NCI-H2029 (cell line): ENCODE measurements at places on chromosomes 2 and 18.

DNA sequence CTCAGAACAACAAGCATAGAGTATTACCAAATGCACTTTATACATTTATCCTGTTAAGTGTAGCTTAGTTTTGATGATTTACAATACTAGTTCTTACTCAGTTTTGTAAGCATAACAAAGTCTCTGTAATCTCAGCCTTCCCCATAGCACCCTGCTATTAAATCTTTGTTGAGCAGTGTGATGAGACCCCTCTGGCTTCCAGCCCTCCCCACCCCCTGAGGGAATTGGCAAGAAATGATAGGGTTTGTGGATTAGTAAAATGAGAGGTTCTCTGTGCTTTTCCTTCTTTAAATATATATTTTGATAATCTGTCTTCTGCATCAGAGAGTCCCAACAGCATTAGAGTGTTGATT, 37.2 kb downstream of the ZNF521 start:
- DNase-seq = no peak

DNA sequence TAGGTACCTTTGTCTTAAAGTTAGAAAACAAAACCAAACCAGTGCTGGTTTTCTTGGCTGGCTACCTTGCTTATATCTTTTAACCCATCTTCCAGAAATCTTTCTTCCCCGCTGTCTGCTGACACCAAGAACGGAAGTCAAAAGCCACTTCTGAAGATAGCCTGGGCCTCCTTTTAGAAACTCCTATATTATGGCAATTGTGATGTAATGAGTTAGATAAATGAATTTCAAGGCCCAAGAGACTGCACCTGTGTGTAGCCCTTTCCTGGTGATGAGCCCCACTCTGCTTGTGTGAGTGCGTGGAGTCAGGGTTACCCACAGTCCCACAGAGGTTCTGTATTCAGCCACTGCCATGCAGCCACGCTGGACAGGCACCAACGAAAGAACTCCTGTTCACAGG, 60.7 kb downstream of the ARMC9 start:
- no peak for DNase-seq

DNA sequence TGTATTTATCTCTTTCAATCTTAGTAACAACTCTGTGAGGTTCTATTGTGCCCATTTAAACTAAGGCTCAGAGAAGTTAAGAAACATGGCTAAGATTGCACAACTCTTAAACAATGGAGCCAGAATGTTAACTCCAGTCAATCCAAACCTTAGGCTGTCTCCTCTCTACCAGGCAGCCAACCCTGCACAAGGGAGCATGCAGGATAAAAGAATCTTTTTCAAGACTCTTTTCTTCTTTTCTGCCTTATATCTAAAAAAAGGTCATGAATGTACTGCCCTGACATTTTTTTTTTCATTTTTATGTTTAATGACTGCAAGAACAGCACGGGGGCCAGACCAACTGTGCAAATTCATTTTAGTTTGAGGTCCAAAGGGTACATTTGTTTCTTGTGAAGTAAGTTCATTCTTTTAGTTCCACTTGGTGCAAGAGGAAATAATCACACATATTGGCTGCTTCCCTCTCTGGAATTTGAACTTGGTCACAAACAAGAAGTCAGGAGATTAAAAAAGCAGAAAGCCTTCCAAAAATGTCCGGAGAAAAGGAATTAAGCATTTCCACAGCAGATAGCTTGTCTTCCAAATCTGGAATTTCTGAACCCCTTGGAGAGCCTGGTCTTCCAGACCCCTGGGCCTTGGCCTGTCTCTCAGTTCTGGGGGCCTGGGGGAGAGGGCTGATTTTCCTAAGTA, 96.0 kb upstream of the RIOK3 start:
- no peak for DNase-seq

GRCh38 chr2:54469484-54470053, 13.4 kb downstream of the SPTBN1 start:
- DNase-seq = no peak

GRCh38 chr2:36277881-36278523, 77.6 kb upstream of the CRIM1 start:
- DNase-seq = no peak

GRCh38 chr2:241933179-241933911, 63.8 kb downstream of the RTP5 start:
- no peak for DNase-seq

DNA sequence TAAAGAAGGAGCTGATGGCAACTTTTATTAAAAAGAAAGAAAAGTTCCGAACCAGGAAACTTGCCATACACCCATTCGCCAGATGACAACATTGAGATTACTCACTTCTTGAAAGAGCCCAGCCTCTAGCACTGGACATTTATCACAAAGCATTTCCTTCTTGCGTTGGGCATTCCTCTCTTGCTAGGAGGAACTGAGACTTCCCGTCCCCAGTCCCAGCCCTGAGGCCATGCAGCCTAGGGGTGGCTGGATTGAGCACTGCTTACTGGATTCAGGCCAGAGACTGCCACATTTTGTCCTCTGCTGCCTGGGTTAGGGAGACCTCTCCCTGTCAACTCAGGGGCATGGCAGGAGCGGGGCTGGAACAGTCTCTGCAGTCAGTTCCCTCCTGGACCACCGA, 80.1 kb downstream of the SDC1 start:
- no peak for DNase-seq

GRCh38 chr2:163708265-163708664, 27.5 kb downstream of the FIGN start:
- DNase-seq = no peak

- DNase-seq = no peak
Measured at GRCh38 chr2:232525791-232526371, at the start of gene CHRND. CHRND (plus strand) TSS chr2:232526160; CDS start chr2:232526216, 56 bp downstream.

DNA sequence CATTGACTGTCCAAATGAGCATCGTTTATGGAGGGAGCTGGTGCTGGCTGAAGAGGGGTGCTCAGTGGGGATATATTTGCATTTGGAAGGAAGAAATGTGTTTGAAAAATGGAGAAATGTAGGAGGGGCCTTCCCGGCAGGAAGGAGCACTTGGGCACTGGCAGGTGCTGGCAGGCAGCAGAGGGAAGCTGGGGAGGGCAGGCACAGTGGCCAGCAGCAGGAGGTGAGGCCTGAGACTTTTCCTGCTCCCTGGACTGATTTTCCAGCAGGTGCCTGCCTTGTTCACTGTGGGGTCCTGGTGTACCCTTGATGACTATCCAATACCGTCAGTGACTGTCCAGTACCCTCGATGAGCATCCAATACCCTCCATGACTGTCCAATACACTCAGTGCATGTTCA, 20.8 kb upstream of the HPCAL1 start:
- no peak for DNase-seq

DNA sequence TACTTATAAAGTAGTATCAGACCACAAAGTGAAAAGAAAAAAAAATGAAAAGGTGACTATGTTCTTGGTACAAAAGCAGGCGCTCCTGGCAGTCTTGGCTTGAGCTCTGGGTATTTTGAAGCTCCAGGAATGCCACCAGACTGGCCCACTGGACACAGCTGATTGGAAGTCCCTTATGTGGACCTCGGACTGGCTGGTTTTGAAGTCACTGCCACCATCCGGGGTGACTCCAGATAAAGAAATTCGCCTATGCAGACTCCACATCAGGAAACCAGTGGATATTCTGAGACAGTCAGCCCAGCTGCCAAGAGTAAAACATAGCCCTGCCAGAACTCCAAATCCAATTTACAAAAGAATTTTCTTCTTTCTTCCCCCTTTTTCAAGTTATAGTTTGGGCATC, 28.0 kb downstream of the ACKR3 start:
- DNase-seq = no peak

GRCh38 chr2:53442783-53443182, 324.8 kb upstream of the CHAC2 start:
- no peak for DNase-seq

- no peak for DNase-seq
Measured at GRCh38 chr2:225779829-225780228, 380.3 kb downstream of the NYAP2 start.

DNA sequence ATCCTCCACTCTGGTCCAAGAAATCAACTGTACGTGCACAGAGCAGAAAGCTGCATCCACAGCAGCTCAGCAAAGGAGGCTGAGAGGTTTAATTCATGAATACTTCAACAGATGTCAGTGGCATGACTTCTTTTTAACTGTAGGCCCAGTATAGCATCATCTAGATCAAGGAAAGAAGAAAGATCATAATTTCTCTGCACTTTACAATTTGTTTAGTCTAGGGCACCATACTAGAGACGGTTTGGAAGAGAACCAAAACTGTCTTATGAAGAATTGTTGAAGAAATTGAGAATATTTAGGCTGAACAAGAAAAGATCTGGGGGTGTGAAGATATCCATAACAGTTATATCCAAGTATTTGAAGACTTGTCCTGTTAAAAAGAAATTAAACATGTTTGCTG, 30.5 kb upstream of the MAP3K20 start:
- DNase-seq = no peak

- no peak for DNase-seq
Measured at GRCh38 chr2:198114064-198114463, 309.7 kb downstream of the PLCL1 start.

DNA sequence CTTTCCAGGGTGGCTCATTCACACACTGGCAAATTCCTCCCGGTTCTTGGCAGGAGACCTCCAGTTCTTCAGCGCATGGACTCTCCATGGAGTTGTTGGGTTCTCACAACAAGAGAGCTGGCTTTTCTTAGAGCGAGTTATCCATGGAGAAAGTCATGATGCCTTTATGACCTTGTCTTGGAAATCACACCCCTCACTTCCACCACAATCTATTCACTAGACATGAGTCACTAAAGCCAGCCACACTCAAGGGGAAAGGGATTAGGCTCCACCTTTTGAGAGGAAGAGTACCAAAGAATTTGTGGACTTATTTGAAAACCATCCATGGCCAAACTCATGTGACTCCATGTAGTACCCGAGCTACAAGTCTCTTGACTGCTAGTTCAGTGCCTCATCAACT, 160.5 kb downstream of the SETBP1 start:
- DNase-seq = no peak

- DNase-seq = no peak
Measured at GRCh38 chr2:72325592-72326422, 178.1 kb upstream of the CYP26B1 start.

DNA sequence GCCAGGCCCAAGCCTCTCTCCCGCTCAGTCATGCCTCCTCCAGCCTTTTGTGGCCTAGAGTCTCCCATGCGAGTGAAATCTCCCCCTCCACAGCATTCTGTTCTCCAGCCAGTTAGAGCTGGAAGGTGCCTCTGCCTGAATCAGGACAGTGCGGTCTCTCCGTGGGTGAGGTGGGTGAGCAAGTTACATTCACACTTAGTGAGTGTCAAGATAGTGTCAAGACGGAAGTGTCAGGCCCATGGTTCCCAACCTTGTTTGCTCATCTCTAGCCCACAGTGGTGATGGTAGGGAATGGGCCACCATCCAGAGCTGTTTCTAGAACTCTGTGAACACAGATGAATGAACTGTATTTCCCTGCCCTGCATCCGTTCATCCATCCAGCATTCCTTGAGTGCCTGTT, 59.5 kb downstream of the LPIN1 start:
- DNase-seq = no peak

GRCh38 chr18:26192233-26192632, 34.0 kb upstream of the TAF4B start:
- no peak for DNase-seq

DNA sequence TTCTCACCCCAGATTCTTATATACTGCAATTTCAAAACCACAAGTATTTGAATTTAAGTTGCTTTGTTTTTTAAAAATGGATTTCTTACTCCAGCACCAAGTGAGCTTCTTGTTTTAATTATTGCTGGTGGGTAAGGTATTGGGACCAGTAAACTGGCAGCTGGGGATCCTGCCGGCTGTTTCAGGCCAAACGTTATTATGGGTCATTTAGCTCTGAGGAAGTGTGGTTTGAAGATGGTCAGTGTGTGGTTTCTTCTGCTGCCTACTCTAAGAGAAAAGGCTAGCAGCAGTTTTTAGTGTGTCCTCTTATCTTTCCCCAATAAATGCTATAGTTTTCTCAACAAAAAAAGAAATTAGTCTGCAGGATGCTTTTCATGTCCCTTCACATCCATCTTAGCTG, 30.6 kb downstream of the CFAP221 start:
- DNase-seq = no peak

GRCh38 chr2:157830696-157831570, 45.2 kb downstream of the ACVR1 start:
- DNase-seq = no peak

- no peak for DNase-seq
Measured at GRCh38 chr18:326846-327245, 59.0 kb upstream of the THOC1 start.

- no peak for DNase-seq
Measured at GRCh38 chr2:68237976-68238580, 14.3 kb downstream of the PPP3R1 start.

DNA sequence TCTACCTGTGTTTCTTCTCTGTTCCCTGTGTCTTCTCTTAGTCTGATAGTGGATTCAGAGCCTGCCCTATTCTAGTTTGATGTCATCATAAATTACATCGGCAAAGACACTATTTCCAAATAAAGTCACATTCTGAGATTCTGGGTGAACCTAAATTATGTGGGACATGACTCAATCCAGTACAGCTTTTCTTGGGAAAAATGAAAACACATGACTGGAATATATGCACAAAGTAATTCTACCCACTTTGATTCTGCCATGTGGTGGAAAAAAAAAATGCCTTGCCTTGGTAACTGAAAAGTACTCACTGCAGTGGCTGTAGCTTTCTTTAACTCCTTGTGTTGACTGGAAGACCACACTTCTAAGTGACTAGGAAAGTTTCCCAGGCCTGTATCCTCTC, 73.7 kb downstream of the LRATD1 start:
- no peak for DNase-seq

- no peak for DNase-seq
Measured at GRCh38 chr2:120300385-120300784, 45.6 kb upstream of the INHBB start.

- DNase-seq = no peak
Measured at GRCh38 chr2:167832868-167833287, 414.5 kb downstream of the STK39 start.

DNA sequence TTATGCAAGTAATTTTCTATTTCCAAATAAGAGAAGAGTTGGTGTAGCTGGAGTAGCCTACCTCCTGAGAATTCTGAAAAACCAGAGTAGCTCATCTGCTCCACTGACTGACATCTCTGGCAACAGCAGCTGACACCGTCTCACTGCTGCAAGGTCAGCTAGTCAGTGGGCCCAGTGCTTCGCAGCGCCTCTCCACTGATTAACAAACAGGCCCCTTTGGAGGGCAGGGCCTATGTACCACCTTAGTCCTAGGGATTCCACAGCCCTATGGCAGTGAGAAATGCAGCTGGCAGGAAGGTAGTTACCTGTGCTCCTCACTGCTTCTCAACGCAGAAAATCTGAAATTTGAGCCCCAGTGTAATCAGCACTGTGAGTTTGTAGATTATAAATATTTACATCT, 97.5 kb downstream of the DLGAP1 start:
- no peak for DNase-seq
